ENCODE measurements at places on chromosomes 4 and X. TPM values are rescaled to one million over a fixed set of nuclear protein-coding genes. Genes with fewer than 3 reads are reported as not detected.

DNA sequence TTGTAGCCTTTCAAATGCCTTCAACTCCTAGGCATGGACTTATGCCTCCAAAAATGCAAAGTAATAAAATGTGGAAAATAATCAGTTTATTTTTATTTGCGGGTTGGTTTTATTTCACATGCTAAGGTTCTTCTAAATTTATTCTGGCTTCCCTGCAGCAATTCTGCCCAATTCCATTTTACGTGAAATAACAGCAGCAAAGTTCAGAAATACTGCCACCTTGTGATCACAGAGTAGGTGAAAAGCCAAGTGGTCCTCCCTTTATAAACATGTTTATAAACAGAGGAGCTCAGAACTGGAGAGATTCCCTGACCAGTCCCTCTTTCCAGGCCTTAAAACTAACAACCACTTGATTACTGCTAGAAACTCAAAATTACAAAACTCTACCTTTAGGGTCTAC, 14.7 kb upstream of the DCHS2 start:
- no peak for DNase-seq

GRCh38 chr4:145168581-145169187, 11.7 kb downstream of the OTUD4 start:
- no peak for DNase-seq

DNA sequence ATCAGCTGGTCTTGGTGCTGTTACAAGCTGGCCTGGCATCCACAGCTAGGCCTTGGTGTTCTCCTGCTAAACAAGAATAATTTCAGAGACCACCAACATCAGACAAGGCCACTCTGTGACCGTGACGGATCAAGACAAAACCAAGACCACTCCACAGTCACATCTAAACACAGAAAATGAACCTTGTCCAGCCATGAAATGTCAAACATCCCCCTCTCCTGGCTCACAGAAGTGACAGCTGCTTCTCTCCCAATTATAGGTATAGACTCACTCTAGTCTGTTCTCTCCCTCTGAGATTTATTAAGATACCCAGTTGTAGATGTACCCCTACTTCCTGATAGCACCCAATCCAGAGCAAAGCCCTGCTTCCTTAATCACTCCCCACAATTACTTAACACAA, 40.4 kb downstream of the EFHC2 start:
- no peak for DNase-seq

MUC7 gene
- total RNA-seq: not detected

OCRL gene
- total RNA-seq: 25.6 TPM

CYTL1 gene
- total RNA-seq: 1.2 TPM

TAF1 gene
- 28.8 TPM for total RNA-seq
